ENCODE measurements at places on chromosomes 16 and 17. TPM values are rescaled to one million over a fixed set of nuclear protein-coding genes. Genes with fewer than 3 reads are reported as not detected.

KIF19 gene
- 0.84 TPM for total RNA-seq

KCNJ16 gene
- total RNA-seq: not detected

HOXB2 gene
- total RNA-seq: 23.3 TPM

CCDC144A gene
- total RNA-seq: 2.9 TPM

SLC13A2 gene
- not detected for total RNA-seq

BCAR1 gene
- 237 TPM for total RNA-seq

ITGAX gene
- total RNA-seq: 1.4 TPM

DOC2A gene
- 0.58 TPM for total RNA-seq

PPY gene
- not detected for total RNA-seq

MAF gene
- total RNA-seq: 0.32 TPM

RND2 gene
- total RNA-seq: 0.53 TPM

SMTNL2 gene
- not detected for total RNA-seq

WSCD1 gene
- total RNA-seq: 45.7 TPM

ITGAD gene
- not detected for total RNA-seq

SNX20 gene
- total RNA-seq: not detected

KRTAP16-1 gene
- total RNA-seq: not detected

ZFP90 gene
- 22.4 TPM for total RNA-seq

PRR15L gene
- not detected for total RNA-seq

MYOCD gene
- not detected for total RNA-seq

TBX21 gene
- total RNA-seq: not detected

SULT1A4 gene
- total RNA-seq: 8.8 TPM

KRTAP9-4 gene
- total RNA-seq: not detected

SLFN14 gene
- total RNA-seq: not detected

DEXI gene
- 29.1 TPM for total RNA-seq

HEATR3 gene
- total RNA-seq: 23.1 TPM

SLC52A1 gene
- total RNA-seq: not detected
